HT-29 (cell line): ENCODE measurements at places on chromosomes 11 and 22.

- DNase-seq = no peak
Measured at GRCh38 chr22:18067548-18068341, 10.0 kb upstream of the PEX26 start.

- DNase-seq = no peak
Measured at GRCh38 chr22:23511627-23512347, 68.3 kb downstream of the IGLL1 start.

DNA sequence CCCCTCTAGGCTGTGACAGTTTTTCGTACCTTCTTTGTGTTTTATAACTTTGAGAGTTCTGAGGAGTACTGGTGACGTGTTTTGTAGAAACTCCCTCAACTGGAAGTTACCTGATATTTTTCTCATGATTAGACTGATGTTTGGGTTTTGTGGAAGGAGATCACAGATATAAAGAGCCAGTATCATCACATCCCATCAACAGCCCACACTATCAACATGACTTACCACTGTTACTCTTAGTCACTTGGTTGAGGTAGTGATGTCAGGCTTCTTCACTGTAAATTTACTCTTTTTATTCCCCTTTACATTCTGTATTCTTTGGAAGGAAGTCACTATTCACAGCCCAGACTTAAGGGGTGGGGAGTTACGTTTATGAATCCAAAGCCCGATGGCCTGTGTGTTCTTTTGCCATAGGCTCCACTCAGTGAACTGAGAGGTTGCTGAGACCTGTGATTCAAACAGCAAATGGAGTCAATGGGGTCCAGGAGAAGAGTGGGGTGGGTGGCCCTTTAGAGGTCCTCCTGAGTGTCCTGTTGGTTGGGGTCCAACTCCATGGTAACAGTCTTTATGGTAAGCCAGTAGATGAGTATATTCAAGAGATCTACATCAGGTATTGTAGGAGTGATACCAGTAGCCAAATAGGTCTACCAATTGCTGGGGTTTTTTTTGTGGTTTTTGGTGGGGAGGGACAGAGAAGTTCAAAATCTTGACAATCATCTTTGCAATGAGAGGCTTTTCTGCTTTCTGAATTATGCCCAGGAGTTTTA, 15.2 kb upstream of the MS4A4E start:
- DNase-seq = no peak

- no peak for DNase-seq
Measured at GRCh38 chr22:20865331-20865730, 6.5 kb downstream of the SNAP29 start.

DNA sequence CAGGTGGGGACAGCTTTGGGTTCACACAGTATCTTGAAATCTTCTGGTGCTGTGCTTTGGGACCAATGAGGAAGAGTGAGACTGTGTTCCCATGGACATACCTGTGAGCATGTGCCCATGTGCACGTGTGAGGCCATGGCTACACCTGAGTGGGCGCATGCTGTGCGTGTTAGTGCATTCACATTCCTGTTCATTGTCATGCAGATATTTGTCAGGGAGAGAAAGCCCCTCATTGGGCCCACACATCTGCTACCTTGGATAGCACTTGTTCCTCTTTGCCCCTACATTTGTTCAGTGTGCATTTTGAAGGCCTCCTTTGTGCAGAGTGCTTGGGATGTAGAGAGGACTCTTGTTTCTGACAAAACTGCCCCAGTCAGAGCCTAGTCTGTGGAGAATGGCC, 154.3 kb upstream of the E2F8 start:
- no peak for DNase-seq

DNA sequence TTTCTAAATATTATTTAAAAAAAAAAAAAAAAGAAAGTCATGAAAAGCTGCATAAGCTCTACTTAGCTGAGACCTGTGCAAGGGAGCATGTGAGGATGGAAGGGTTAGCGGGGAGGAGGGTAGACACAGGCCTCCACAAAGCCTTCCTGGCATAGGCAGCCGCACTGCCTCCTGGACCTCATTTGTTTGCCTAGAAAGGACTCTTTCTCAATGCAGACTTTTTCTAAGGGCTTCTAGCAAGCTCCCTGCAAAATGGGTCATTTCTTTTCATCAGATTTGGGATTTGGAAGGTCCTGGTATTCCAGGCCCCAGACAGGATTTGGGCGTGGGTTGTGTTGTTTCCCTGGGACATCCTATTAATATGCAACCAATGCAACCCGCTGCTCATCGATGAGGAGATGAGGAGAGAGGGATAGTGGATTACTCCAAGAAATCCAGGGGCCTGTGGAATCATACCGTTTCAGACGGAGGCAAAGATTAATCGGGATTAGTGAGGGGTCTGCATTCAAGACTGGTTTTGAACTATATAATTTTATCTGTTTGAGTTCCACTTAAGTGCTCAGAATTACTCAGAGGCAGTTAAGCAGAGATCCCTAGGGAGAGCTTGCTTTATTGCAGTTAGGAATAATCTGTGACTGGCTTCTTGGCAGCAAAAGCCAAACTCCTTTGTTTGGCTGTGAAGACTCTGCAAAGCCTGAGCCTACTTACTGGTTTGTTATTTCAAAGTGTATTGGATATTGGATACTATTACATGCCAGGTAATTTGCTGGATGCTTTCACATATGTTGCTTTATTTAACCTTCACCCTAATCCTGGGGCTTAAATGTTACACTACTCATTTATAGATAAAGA, 106.9 kb upstream of the NAV2 start:
- DNase-seq = no peak

DNA sequence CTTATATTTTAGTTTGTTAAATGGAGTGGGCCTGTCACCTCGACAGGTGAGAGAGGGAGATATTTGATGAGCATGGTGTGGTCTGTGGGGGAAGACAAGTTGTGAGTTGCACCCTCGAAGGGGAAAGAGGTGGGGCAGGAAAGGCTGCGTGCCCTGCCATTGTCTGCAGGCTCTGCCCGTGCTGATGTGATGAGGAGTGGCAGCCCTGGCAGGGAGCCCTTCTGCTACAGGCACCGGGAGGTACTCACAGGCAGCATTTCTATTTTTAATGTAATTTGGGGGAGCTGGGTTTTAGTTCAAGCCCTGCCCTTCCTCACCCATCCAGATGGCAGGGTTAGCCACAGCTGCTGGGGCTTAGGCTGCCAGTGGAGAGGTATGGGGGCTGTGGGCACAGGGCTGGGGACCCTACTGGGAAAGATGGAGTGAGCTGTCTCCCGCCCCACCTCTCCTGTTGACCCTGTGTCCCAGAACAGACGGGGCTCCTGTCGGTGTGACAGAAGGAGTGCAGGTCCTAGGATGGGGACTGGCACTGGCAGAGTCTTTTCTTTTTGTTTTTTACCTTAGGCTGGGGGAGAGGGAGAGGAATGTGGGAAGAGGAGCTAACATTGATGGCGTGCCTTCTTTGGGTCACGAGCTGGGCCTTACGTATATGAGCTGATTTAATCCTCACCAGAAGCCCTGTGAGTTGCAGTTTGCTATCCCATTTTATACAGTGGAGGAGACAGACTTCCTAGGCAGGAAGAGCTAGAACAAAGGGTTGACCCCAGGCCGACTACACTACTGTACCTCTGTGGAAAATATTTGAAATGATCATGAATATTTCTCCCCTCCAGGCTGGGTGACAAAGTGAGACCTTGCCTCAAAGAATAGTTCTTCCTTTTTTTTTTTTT, 51.6 kb downstream of the CEP164 start:
- DNase-seq = no peak

DNA sequence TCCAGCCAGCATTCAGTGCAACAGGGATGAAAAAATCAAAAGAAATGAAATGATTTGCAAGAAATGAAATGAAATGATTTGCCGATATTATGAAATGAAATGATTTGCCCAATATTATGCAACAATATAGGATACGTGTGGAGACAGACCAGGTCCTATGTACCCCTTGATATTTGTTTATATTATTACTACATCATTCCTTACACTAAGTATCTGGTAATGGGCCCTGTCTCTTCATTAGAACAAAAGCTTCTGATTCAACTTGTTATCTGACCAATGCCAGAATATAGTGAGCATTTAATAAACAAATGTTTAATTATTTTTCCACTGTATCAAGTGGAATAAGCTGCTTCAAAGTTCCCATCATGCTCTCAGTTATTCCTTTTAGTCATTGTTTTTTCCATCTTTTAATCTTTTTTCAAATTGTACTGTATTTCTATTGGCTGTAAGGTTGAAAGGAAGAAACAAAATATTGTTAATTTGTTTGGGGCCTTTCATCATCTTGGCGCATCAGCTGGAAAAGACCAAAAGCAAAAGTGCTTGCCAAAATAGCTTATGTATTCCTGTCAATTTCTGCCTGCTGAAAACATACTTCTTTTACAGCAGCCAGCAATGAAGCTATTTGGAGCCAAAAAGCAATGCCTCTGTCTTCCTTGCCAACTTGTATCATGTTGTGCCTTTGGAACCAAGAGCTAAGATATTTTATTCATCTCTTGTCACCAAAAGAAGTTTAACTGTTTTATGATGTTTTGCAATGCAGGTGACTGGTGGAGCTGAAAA, 2314.9 kb downstream of the LRRC4C start:
- no peak for DNase-seq
